ENCODE measurements at places on chromosomes 2 and 18.

DNA sequence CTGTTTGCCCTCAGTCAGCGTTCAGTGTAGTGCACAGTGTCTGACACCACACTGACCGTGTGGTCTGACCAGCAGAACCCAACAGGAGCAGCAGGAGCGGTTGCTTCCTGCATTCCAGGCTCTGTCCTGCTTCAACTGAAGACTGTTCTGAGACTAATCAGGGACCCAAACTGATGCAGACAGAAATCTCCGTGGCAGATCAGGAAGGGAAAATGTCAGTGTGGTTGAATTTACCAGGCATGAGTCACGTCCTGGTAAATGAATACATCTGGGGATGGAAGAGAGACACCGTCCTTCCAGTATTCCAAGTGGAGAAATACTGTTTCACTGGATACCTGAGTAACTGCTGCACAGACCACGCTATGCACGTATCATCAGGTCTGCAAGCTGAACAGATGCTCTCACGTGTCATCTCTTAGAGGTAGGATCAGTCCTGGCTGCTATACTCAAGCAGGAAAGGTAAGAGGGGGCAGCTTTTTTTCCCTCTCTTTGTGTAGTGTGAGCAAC lies 223.6 kb upstream of the EPAS1 start:
- no peak overlapping the region for H3K4me3 ChIP-seq
- no peaks in the 10 kb centered on the region for H3K4me1 ChIP-seq
- H3K36me3 ChIP-seq = no peaks in the 10 kb centered on the region
- DNase-seq = no peak

- no peak overlapping the region for H3K4me3 ChIP-seq
- H3K4me1 ChIP-seq = no peaks in the 10 kb centered on the region
- DNase-seq = no peak
- no peak overlapping the region for H3K27ac ChIP-seq
- H3K36me3 ChIP-seq = no peaks in the 10 kb centered on the region
Measured at GRCh38 chr2:207516206-207516605, 13.6 kb upstream of the CREB1 start.

DNA sequence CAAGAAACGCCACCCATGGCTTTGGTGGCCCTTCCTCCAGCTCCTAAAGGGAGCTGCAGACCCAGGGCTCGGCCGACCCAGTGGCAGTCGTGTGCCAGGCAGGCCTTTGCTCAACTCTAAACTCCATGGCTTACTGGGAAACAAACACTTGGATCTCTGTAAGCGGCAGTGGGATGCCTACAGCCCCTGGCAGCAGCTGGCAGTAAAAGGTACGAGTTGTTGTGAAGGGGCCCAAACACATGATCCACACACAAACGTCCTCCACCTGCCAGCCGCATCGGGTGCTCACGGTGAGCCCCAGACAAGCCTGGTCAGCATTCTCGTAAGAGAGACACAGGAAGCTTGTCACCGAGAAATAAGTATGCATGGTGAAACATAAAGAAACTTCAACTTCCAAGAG lies 214.9 kb downstream of the MGAT5 start:
- no peak overlapping the region for H3K27ac ChIP-seq
- DNase-seq = no peak
- H3K36me3 ChIP-seq = peaks cover 3% of the 10 kb centered on the region
- H3K4me1 ChIP-seq = no peaks in the 10 kb centered on the region
- no peak overlapping the region for H3K4me3 ChIP-seq
- no peaks in the 10 kb centered on the region for H3K27me3 ChIP-seq

DNA sequence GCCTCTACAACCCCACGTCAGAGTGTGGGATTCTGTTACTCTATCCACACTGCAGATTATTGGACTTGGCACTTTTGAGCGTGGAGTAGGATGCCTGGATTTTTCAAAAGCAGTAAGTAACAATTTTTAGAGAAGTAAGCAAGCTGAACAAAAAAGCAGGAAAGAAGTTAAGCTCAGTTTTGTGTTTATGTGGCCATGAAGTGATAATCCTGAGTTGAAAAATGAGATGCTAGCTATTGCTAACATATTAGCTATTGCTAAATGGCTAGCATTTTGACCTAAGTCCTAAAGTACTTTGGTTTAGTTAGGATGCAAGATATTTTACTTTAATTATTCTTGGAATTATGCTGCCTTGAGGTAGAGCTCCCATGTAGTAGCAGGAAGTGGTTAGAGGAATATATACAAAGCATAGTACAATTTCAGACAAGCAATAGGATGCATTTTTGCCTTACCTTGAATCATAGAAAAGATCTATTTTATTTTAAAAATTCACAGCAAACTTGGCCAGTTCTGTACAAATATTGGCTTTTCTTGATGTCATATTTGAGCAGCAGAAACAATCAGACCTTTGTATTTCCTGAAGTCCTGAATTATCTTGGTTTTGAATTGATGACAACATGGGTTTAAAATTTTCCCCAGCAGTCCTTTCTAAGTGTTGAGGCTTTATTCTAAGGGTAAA lies 74.6 kb downstream of the COX7A2L start:
- H3K27me3 ChIP-seq = no peaks in the 10 kb centered on the region
- H3K27ac ChIP-seq = peak overlapping the region; percentile 24
- no peak overlapping the region for H3K4me3 ChIP-seq
- peaks cover 10% of the 10 kb centered on the region for H3K4me1 ChIP-seq
- H3K36me3 ChIP-seq = peaks cover 80% of the 10 kb centered on the region
- no peak for DNase-seq

- H3K4me3 ChIP-seq = peak within 1 kb of the TSS; percentile 51
- H3K4me1 ChIP-seq = peaks cover 5% of the 10 kb centered on the region
- DNase-seq = no peak
Measured at GRCh38 chr2:68643011-68643873, at the start of gene PROKR1. TSS of gene PROKR1 (plus strand) at chr2:68643579. CDS start at chr2:68645822, 2,243 bp downstream.

DNA sequence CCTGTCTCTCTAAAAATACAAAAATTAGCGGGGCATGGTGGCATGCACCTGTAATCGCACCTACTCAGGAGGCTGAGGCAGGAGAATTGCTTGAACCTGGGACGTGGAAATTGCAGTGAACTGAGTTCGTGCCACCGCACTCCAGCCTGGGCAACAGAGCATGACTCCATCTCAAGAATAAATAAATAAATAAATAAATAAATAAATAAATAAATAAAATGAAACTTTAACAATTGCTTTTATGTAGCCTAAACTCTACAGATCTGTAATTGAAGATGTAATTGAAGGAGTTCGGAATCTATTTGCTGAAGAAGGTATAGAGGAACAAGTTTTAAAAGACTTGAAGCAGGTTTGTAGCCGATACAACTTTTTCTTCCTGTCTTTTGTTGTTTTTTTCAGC lies 2.9 kb downstream of the GTF2A1L start:
- H3K4me3 ChIP-seq = no peak overlapping the region
- H3K36me3 ChIP-seq = no peaks in the 10 kb centered on the region
- H3K27ac ChIP-seq = no peak overlapping the region
- H3K4me1 ChIP-seq = no peaks in the 10 kb centered on the region

DNA sequence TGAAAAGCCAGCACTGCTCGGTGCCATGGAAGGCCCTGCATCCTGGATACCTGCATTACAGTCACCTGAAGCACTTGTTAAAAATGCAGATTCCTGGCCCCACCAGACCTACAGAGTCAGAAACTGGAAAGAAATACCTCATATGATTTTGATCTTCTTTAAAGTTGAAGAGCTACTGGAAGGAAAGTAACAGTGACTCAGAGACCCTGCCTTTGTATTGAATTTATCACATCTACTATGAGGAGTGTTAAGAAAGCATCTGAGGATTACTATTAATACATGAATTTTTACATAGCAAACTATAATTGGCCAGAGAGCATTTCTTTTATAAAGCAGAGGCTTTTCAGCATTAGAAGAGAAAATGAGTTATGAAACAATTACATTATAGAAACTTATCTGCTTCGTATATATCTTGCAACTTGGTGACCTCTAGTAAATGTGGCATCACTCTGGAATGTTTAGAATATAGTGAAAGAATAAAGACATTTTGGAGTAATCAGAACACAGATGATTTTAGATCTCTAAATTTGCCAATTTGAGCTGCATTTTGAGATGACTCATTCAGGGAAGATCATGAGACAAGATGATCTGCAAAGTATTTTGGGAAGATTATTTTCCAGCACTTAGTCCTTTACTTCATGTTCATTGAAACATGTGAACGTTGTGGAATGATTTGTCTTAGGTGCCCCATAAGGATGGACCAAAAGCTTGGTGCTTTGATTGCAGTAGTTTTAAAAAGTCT lies 12.2 kb downstream of the PTPRM start:
- DNase-seq = no peak
- no peak overlapping the region for H3K4me3 ChIP-seq
- H3K4me1 ChIP-seq = no peaks in the 10 kb centered on the region
- H3K27ac ChIP-seq = no peak overlapping the region

GRCh38 chr18:76980663-76981395 lies 151.8 kb downstream of the MBP start:
- DNase-seq = no peak
- H3K4me3 ChIP-seq = no peak overlapping the region
- H3K36me3 ChIP-seq = peaks cover 9% of the 10 kb centered on the region
- H3K27ac ChIP-seq = no peak overlapping the region
- H3K27me3 ChIP-seq = no peaks in the 10 kb centered on the region

- peak overlapping the region; percentile 89 for H3K27ac ChIP-seq
- no peak for DNase-seq
- H3K27me3 ChIP-seq = no peaks in the 10 kb centered on the region
- H3K36me3 ChIP-seq = peaks cover 12% of the 10 kb centered on the region
- peaks cover 83% of the 10 kb centered on the region for H3K4me1 ChIP-seq
Measured at GRCh38 chr2:108616751-108617161, 82.5 kb downstream of the LIMS1 start.
